ENCODE measurements at places on chromosomes 11 and 22.

DNA sequence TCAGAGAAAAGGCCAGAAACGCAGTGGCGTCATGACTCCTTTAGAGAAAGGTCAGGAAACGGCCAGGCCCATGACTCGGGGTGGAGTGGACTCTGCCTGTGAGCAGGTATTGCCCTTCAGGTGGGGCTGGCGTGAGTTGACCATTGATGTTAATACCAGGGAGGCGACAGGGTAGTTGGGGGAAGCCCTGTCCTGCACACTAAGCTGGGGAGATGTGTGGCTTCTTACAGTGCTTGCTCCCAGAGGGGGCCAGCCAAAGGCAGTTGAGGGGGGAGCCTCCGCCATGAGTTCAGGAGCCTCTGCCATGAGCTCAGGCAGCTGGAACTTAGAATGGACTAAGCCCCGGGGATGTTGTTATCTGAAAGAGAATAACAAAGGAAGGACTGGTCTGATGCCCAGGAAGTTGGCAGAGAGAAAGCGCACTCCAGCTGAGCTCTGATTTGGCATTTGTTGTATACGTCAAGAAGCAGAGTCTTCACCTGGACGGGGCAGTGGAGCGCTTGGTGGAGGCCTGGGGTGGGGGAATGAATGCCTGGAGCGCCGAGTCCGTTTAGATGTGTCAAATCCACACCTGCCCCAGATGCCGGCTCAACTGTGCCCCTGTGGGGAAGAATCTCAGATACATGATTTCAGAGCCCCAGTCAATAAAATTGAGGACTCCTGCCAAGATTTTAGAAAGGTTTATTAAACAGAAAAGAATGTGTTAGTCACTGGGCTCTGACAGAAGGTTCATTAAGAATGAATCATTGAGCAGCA, 222.5 kb downstream of the TBC1D22A start:
- no peak for DNase-seq

DNA sequence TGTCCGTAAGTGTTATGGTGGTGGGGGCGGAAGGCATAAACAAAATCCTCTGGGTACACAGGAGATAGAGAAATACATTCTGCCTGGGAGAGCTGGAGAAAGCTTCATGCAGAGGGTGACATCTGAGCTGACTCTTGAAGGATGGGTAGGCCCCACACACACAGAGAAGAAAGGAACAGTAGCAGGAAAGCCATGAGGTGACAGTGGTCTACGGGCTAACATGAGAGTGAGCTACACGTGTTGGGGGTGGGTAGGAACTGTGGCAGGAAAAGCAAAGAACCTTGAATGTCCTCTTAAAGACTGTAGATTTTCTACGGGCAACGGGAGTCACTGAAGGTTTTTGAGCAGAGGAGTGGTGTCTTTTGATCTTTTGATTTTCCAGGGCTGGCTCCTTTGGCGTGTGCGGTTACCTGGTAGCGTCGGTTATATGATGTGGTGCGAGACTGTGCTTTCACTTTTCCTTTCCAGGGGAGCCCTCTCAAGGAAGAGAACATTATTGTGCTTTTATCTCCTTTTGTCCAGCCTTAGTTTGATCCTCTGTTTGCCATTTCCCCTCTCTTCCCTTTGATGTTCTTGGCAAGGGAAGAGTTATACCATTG, 39.7 kb downstream of the ADAMTS8 start:
- no peak for DNase-seq

DNA sequence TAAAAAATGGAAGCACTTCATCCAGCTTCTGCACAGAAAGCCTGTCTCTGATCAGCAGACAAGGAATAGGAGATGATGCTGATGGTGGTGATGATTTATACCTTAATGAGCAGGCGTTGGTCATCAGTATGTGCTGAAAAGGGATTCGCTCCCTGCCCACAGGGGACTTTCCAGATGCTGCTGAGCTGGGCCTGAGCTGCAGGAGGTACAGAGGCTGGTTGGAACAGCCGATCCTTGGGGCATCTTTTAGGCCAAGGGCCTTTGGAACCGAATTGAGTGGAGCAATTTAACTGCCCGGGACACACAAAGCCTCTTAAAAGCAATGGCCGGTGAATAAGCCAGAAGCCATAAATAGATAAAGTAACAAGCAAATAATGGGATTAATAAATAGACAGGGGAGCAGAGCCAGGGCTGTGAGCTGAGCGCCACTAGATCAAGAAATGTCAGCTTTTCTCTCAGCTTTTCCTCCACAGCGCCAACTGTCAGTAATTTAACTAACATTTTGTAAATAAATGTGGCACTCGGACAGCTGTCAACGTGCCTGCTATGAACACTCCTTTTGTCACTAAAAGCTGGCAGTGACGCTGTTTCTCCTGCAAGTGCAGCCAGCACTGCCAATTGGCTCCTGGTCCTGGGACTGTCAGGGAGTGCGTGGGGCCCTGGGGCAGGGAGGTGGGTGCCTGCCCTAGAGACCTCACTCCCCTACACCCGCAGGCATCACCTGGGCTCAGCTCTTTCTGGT, 562.3 kb downstream of the NTM start:
- DNase-seq: no peak

DNA sequence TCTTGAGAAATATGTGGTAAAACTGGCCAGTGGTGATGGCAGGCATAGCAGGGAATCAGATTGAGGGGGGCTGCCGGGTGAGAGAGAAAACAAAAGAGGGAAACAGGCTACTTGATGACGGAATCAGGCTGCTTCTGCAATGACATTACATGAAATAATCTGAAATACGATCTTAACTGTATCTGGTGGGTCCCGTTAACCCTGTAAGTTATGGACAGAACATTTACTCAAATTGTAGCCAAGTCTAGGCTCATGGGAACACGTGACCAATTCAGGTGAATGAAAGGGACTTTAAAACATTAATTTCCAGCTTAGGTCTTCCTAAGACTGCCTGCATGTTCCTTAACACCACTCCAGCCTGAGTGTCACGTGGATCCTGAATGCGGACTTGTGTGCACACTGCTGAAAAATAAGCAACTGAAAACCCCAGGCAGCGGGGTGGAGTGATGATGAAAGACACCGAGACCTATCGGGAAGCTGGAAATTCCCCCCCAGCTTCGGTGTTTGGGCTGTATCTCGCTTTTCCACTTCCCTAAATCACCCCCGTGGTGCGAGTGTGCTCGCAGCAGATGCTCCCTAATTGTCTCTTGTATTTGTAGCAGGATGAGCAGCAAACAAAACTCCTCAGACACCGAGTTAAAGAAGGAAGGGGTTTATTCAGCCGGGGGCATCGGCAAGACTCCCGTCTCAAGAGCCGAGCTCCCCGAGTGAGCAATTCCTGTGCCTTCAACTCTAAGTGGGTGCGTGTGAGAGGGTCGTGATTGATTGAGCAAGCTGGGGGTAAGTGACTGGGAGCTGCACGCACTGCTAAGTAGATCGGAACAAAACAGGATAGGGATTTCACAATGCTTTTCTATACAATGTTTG, 145.0 kb upstream of the GRK3 start:
- DNase-seq: no peak

- no peak for DNase-seq
Measured at GRCh38 chr22:30227438-30228228, 18.9 kb downstream of the LIF start.

- no peak for DNase-seq
Measured at GRCh38 chr11:36451045-36451444, 59.0 kb downstream of the TRAF6 start.

GRCh38 chr11:23471878-23472277, 611.6 kb upstream of the CCDC179 start:
- no peak for DNase-seq

DNA sequence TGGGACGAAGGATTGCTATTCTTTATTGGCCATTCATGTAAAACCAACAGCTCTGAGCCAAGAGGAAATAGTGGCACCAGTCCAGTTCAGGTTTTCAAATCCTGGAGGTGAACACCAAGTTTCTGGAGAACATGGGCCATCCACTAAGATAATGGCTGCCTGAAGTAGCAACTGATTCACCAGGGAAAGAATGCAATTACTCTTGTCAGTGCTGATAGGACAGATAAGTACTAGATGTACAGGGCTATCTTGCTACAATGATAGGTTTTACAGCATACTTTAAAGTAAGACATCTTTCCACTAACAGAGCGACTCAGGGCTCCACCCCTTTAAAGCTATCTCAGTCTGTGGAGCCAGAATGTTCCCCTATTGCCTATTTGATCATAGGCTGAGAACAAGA, 36.8 kb upstream of the APOA1 start:
- DNase-seq: no peak

- DNase-seq: peak; percentile 55
Measured at GRCh38 chr11:46353698-46354097, 6.4 kb downstream of the DGKZ start.

DNA sequence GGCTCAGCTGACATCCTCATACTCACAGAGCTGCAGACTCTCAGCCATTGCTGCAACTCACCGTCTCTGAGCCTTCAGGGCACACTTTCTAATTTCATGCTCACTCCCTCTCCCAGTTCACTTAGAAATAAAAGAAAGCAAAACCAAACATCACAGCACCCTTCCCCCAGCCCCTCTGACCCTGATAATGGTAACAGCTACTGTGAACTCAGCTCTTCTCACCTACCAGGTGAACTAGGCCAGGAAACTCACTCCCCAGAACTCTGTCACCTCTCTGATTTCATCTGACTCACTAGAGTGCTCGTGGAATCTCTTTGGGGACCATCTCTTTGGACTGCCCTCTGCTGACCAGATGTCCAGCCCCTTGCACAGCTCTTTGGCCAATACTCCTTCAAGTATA, 14.5 kb upstream of the PARVA start:
- DNase-seq: no peak

GRCh38 chr22:37492428-37493344, 6.5 kb upstream of the MFNG start:
- peak; percentile 43 for DNase-seq

GRCh38 chr11:120386774-120387371, 50.7 kb downstream of the ARHGEF12 start:
- no peak for DNase-seq

DNA sequence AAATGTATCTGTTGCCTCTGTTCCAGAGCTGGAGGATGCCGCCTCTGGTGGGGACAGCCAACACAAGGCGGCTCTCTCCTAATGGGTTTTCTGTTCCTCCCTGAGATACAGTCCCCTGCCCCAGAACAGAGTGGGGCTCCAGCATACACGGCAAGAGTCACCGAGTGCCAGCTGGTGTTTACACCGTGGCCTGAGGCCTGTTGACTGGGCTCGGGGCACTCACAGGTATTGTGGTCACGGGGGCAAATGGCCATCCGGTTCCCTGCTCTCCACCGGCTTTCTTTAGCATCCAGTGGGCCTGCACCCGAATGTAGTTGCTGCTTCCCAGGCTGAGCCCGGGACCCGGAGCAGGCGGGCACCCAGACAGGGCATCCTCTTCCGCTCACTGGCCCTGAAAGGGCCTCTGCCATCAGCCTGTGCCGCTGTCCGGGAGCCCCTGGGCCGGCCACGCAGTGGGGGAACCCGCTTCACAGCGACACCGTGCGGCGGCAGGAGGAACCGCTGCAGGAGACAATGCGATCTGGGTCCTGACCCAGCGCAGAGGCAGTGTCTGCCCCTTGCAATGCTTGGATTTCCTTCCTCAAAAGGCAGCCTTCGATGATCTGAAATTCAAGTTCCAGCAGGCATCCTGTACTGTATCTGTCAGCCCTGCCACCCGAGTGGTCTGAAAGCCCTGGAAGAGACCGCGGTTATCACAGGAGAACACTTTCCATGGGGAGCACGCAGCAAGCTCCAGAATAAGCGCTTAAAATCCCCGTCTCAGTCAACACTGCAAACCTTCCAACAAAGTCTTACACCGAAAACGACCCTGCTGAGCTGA, 859 bp upstream of the KRTAP5-5 start:
- DNase-seq: peak; percentile 47

- DNase-seq: no peak
Measured at GRCh38 chr22:44401783-44402110, 89.0 kb upstream of the SHISAL1 start.

GRCh38 chr22:24450610-24451009, 23.2 kb downstream of the ADORA2A start:
- no peak for DNase-seq

DNA sequence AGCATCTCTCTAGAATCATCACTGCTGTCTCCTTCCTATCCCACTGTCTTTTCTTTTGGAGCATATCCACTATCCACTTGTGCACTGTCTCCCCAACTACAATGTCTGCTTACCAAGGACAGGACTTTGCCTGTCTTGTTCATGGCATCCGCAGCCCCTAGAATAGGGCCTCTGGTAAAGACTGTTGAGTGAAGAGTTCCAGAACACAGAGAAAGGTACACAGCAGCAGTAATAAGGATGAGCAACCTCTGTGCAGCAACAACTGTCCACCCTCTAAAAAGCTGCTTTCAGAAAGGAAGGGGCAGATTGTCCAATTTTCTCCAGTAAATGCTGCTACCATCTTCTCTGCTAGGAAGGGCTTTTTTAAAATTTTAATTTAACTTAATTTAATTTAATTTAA, 25.5 kb upstream of the BIRC3 start:
- DNase-seq: no peak

Data from stimulated activated CD8-positive, alpha-beta memory T cell treated with anti-CD3 and anti-CD28 coated beads, Interleukin-2, amount 100 ng/mL, for 48 hours (primary cell).